Stimulated activated CD4-positive, alpha-beta T cell treated with anti-CD3 and anti-CD28 coated beads, Interleukin-4, amount 100 ng/mL, for 48 hours (primary cell): ENCODE measurements at places on chromosomes 6 and 20.

GRCh38 chr6:99282479-99283062 lies 66.9 kb downstream of the FAXC start:
- no peak for DNase-seq

- peak; percentile 5 for DNase-seq
These were observed 4.5 kb upstream of the TREM2 start for GRCh38 chr6:41167173-41167963.

DNA sequence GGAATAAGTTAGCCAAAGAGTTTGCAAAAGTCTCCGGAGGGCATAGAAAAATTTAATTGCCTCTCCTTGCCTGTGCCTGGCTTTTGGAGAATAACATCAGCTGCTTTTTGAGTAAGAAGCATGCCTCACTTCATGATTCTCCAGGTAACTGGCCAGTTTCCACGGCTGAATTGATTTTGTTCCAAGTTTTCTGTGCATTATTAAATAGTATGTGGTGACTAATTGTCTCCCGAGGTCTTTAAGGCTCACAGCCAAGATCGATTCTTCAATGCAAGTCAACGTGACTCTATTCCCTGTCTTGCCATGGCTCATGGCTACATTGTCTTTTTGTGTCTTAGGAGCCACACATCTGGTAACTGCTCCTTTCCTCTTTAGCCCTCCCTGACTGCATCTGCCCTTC lies 54.2 kb downstream of the CNR1 start:
- DNase-seq, result no peak

GRCh38 chr20:43559147-43559987 lies 540 bp downstream of the SGK2 start:
- no peak for DNase-seq

GRCh38 chr20:61252601-61253263 lies 671 bp downstream of the CDH4 start:
- DNase-seq, result no peak

GRCh38 chr6:118501099-118501498 lies 47.0 kb upstream of the PLN start:
- no peak for DNase-seq

DNA sequence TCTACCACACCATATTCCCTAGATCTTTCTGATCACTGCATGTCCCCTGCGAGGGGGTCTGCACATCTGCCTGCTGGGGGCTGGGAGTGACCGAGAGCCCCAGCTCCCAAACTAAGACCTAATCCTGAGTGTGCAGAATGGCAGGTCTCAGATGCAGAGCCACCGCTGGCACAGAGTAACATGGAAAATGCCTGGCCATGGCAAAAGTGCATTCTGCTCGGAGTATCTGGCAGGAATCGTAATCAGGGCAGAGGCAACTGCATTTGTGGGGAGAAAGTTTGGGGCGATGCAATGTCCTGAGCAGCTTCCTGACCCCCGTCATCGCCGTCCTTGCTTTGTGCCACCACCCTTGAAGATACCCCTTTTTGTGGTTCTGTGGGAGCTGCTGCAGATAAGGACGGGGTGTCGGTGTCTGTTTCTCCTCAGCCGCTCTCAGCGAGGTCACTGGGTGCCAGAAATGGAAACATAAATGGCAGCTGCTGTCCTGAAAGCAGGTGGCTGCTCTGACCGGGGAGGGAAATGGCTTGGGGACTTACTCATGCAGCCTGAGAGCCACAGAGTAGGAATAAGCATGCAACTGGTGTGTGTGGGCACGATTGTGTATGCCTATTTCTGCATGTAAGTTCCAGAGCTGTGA lies 157.9 kb downstream of the LY86 start:
- DNase-seq, result no peak

DNA sequence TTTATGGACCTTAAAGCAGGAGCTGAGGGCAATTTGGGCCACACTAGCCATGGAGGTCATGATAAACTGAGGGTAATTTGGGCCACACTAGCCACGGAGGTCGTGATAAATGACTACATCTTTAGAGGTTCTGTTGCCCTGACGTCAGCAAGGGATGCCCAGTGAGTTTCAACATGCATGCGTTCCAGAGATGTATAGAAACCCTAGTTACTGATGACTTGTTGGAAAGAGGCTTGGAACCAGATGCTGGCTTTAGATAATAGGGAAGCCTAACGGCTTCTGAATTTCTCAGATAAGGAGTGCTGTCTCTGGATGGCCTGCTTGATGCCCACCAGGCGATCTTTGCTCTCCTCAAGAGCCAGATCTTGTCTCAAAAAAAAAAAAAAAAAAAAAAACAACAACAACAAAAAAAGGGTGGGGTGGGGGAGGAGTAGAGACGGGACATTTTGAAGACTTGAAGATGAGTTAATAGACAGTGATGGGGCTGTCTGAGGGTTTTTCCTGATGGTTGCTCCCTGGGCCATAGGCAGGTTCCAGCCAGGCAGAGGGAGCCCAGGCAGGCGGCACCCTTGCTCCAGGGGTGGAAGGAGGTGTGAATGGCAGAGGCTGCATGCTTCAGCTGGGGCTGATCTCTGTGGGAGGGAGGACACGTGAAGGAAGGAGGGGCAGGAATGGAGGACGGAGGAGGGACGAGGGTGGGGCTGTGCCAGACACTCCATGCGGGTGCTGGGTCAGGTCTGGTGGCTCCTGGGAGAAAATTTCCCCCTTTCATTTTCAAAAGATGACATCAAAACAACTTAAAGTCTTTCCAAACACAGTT lies 27.0 kb upstream of the FRMD1 start:
- no peak for DNase-seq

- no peak for DNase-seq
These were observed 8.7 kb upstream of the OSER1 start for GRCh38 chr20:44219170-44219730.

- DNase-seq, result no peak
These were observed 12.0 kb downstream of the KCNK5 start for GRCh38 chr6:39217177-39217864.

DNA sequence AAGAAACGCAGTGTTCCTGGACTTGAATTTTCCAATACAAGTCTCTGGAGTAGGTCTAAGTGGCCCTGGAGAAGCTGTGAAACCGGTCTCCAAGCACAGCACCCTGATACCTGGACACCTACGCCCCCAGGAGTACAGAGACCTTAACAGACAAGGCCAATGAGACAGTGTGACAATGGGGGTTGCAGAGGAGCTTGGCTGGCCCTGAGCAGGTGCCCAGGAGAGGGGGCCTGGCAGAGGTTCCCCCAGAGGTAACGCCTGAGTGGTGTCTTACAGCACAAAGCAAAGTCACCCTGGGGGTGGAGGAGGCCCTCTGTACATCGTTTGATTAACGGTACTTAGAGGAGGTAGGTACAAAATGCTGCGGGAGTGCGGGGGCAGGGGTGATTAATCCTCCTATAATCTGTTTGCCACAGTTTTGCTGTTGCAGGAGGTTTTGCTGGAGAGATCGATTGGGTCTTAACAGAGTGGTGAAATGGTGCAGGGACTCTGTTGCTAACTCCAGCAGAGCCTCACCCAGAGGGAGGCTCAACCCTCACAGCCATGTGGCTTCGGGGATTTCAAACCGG lies 37.3 kb upstream of the APCDD1L start:
- DNase-seq, result no peak

DNA sequence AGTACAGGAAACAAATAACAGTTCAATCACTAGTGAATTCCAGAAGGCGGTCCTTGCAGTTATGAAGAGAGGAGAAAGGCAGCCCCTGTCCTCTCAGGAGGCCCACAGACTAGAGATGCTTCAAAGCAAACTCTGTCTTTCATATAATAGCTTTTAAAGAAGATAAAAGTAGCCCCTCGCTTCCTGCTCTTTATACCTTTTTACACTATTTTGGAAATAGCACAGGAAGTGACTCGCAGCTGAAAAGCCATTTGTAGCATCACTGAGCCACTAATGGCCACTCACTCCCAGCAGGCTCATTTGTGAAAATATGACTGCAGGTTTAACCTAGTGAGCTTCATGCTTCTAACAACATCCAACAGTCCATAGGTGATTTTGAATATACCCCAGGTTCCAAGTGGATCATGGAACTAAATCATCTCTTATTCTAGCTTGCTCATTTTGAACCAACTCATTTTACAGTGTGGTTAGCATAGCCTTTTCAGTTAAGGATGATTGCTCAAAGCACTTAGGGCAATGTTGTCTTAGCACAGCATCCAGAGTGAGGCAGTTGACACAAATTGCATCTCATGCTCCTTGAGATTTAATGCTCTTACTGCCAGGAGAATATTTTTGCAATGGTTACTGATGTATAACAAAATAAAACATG lies 136.0 kb upstream of the NRSN1 start:
- DNase-seq, result no peak

GRCh38 chr6:150566486-150566885 lies 33.2 kb upstream of the PLEKHG1 start:
- DNase-seq, result no peak

- no peak for DNase-seq
These were observed 48.5 kb upstream of the OLIG3 start for GRCh38 chr6:137542713-137543112.

GRCh38 chr6:123805921-123806320 lies 2.3 kb downstream of the NKAIN2 start:
- no peak for DNase-seq

DNA sequence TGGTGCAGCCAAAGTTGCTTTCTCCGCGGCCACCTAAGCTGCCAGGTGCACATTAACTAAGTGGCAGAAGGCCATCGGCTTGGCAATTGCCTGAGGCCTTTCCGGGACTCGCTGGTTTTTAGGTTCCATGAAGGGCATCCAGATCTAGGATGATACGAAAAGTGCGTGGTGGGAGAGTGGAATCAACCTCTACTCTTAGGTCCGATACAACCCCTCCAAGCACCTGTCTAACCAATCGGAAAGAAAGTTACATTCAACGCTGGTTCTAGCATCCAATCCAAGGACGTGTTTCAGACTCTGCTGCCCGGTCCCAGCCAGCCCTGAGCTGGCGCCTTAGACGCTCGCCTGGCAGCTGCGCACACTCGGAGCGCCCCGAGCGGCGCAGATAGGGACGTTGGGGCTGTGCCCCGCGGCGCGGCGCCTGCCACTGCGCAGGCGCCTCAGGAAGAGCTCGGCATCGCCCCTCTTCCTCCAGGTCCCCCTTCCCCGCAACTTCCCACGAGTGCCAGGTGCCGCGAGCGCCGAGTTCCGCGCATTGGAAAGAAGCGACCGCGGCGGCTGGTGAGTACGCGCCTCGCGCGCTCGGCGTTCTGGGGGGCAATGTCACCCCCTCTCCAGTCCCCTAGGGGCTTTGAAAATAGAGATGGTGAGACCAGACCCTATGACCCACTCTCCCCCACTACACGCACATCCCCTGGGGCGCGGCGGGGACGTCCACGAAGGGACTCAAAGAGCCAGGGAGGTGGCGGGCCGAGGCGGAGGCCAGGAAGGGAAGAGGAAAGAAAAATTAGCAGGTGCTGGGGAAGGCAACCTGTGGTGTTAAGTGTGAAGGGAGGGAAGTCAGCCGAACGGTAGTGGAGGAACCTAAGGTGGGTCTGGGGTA lies at the start of gene ENPP4:
Gene ENPP4, plus strand, starts transcription at position 361 of the 883 bp plus-strand sequence. CDS start 9,595 bp downstream, outside the sequence.
- peak; percentile 81 for DNase-seq

GRCh38 chr6:134375220-134375580 lies 57.3 kb upstream of the SGK1 start:
- DNase-seq, result no peak

DNA sequence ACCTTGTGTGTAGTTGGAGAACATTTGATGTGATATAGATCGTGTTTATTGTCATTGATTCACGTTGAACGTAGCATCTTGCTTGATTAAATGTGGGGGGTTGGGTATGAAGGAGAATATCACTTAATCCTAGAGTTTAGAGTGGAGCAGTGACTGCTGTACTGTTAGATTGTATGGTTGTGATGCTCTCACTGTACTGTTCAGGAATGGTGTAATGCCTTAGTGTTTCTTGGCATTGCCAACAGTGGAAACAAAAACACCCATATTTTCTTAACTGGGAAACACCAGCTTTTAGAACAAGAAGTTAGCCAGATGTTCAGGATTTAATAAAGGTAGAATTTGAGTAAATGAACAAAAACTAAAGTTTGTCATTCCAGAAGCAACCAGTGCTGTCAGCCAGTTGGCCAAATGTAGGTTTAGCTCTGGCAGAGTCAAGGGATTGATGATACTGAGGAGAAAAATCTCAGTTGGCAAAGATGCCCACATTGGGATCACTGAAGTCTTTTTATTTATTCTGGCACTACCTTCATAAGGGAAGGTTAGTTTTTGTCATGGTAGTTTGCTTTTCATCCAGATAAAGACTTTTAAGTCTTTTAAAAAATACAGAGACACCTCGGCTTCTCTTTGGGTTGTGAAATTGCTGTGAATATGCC lies 129.9 kb downstream of the JARID2 start:
- DNase-seq, result no peak

DNA sequence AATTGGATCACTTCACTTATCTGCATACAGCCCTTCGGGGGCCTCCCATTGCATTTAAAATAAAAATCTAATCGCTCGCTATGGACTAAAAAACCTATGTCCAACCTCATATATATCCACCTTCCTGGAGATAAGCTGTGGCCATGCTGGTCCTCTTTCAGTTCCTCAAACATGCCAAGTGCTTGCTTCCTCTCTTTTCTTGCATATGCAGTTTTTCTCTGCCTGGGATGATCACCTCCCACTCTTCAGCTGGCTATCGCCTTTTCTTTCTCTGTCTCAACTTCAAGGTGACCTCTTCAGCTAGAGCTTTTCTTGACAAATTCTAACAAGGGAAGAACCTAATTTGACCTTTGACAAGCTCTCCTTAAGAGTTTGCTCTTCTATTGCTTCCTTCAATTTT lies 5.6 kb upstream of the TFB1M start:
- DNase-seq, result no peak
